Stimulated activated CD8-positive, alpha-beta memory T cell treated with anti-CD3 and anti-CD28 coated beads, Interleukin-15, amount 100 ng/mL, for 48 hours (primary cell): ENCODE measurements at places on chromosomes 16 and 17.

DNA sequence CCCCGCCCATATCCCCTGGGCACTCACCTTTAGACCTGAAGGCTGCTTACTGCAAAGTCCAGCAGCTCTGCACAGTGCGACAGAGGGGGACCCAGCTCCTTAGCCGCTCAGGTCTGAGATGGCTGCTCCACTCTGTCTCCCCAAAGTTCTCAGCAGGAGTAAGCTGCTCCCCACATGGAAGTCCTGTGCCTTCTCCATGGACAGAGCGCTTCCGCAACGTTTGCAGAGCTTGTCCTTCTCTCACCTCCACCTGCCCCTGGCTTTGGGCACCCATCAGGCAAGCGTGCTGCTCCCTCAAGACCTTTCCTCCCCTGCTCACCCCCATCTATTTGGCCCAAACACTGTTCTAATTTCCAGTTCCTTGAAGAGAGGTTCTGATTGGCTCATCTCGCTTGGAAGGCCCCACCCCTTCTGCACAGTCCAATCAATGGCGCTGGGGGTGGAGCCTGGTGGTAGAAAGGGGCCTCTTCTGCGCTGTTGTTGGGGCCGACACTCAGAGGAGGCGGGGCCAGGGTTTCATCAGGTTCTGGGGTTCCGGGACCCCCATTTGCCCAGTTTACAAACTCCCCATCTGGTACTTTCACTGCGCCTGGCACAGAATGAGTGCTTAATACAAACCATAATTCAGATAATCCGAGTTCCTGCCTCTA is 137.2 kb downstream of the CYLD start:
- DNase-seq: no peak

GRCh38 chr17:50837286-50837979 is 2.0 kb downstream of the WFIKKN2 start:
- DNase-seq: no peak

GRCh38 chr16:62137996-62138395 is 101.8 kb upstream of the CDH8 start:
- no peak for DNase-seq

DNA sequence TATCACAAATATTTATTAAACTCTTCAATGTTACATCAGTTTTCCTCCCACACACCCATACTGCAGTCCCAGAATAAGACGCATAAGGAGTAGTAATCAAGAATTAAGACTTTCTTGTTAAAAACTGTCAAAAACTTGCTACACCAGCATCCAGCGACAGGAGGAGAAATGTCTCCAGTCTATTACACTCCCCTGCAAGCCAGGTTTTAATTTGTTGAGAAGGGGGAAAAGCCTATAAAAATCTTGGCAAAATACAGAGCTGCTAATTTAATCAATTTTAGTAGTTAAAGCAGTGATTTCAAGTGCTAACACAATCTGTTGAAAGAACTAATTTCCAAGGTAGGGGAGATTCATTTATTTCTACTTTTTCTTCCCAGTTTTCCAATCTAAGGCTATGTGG is 102.0 kb upstream of the MED13 start:
- no peak for DNase-seq

DNA sequence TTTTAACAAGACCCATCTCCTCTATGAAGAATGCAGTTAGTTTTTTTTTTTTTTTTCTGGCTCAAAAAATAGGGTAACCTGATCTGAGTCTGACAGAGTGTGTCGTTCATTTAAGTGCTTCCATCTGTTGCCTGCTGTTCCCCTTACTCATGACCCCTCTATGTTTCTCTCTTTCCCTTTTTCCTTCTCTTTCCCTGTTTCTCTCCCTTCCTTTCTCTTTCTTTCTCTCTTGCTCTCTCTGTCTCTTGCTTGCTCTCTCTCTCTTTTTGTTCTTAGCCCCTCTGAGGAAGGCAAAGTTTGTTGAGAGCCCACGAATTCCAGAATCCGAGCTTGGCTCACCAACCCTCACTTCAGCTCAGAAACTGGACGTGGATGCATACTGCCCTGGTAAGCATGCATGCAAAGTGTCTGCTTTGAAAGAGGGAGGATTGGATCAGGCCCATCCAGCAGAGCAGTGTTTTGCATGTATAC is 185.0 kb downstream of the TANC2 start:
- DNase-seq: no peak

GRCh38 chr16:77807-78443 is at the start of gene MPG:
TSS of gene MPG (plus strand) at chr16:78225. CDS start at chr16:78310, 85 bp downstream.
- DNase-seq: peak; percentile 74

GRCh38 chr16:49021136-49021535 is 260.5 kb downstream of the CBLN1 start:
- DNase-seq: no peak

GRCh38 chr17:47172696-47173565 is 16.2 kb downstream of the CDC27 start:
- DNase-seq: no peak

- DNase-seq: no peak
These were observed 439.0 kb downstream of the HS3ST3B1 start for GRCh38 chr17:14739656-14740431.

DNA sequence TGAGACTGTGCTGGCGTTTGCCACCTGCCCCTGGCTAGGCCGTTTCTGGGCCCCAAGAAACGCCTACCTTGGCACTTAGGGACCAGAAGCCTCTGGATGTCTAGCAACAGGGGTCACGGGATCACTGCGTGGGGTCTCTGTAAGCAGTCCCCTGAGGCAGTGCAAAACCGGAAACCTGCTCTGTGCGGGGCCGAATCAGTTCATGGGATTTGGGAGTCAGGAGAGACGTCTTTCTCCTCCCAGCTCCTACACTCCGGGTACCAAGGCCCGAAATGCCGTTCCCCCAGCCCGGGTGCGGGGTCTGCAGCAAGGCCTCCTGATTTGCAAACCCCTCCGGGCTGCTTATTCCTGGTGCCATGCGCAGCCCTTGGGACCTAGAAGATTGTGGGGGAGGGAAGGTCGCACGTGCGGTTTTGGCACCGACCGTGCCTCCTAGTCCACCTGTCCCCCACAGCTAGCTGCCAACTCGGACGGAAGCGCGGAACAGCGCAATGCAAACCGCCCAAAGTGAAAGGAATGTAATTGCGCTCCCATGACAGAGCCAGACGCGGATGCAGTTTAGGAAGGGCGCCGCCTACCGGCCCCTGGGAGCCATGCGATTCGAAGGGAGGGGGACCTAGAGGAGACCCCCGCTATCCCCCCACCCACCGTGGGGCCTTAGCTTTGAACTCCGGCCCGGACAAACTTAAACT is 6.5 kb downstream of the IRX5 start:
- DNase-seq: no peak

GRCh38 chr17:57707892-57708291 is 37.2 kb downstream of the CCDC182 start:
- no peak for DNase-seq

DNA sequence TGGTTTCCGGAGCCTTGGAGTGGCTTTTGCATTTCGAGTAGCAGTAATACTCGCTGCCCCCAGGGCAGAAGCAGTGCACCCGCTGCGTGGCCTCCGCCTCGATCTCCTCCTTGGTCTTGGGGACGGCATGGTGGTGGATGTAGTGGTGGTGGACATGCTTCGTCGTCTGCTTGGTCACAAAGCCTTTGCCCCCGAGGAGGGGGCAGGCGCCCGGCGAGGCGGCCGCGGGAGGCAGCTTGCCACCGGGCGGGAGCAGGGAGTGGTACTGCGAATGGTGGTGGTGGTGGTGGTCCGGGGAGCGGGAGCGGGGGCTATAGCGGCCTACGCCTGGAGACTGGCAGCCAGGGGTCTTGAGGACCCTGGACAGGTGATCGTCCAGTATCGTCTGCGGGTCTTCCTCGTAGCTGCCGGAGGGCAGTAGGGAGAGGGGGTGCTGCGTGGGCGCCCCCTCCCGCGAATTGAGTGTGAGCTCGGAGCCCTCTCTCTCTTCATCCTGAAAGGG is 24.1 kb downstream of the AXIN2 start:
- DNase-seq: no peak
